Panc1 (cell line): ENCODE measurements at places on chromosomes 3 and 15.

DNA sequence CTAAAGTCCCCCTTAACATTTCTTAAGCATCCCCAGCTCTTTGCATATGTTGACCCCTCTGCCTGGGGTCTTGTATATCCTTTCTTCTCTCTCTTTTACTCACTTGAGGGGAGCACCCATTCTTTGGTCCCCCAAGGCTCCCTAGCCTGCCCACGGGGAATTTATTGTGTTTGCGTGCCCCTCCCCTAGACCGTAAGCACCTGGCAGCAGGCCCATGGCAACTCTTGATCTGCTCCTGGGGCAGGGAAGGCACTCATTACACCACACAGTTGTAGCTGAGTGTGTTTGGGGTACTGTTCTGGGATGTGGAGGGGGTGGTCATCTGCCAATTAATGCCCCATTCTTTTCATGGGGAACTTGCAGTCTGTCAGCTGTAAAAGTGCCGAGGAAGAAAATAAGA is 27.3 kb upstream of the SMAD6 start:
- DNase-seq: no peak

DNA sequence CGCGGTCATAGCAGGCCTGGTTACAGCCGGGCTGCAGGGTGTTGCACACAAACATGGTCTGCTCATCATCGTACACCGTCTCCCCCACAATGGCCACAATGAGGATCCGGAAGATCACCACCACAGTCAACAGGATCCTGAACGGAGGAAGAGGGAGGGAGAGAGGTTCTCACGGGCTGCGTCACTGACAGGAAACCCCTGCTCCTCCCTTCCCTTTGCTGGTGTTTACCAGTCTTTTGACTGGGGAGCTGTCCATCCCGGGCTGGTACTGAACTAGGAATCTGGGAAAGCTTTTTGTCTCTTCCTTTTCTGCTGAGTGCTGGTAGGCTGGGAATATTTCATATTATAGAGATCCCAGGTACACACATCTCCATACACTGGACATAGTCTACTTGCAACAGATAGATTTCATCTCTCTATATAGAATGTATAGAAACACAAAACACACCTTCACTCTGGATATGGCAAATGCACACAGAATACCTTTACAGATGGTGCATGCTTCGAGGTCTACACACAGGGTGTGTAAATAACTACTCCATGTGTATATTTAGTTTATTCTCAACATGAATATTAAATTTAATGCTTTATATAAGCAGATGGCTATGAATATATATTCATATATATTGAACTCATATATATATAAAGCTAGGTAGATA is 1.4 kb downstream of the GJD2 start:
- DNase-seq: no peak

DNA sequence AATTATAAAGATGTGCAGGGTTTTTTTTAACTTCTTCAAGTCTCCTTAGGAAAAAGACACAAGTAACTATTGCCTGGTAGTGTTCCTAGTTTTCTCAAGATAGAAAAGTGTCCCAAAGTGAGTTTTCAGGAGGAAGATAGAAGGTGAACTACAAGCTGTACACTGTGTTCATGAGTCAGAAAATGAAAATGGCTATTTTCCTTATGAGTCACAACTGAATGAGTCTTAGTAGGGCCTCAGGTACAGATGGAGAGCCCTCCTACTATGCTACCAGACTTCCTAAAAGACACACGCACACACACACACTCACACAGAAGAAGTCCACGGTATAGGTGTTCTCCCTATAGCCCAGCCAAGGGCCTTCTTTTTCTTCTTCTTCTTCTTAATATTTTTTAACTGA is 3.1 kb downstream of the MYO1E start:
- DNase-seq: no peak

DNA sequence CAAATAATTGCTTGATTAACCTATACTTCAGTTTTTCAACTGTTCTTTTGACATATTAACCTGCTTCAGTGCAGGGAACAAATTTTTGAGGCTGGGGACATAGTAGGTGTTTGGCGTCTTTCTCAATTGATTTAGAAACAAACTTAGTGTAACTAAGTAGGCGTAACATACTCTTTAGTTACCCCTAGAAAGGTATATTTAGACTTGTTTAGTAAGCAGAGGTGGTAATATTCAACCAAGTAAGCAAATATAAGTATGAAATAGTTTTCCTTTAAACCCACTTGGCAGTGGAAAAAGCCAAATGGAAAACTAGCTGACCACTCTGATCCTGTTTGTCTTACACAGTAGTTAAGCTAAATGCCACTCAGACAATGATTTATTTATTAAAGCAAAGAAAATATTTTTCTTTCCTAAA is 113.2 kb downstream of the MBNL1 start:
- no peak for DNase-seq

- no peak for DNase-seq
Measured at GRCh38 chr3:47891613-47892005, 88.7 kb downstream of the DHX30 start.

DNA sequence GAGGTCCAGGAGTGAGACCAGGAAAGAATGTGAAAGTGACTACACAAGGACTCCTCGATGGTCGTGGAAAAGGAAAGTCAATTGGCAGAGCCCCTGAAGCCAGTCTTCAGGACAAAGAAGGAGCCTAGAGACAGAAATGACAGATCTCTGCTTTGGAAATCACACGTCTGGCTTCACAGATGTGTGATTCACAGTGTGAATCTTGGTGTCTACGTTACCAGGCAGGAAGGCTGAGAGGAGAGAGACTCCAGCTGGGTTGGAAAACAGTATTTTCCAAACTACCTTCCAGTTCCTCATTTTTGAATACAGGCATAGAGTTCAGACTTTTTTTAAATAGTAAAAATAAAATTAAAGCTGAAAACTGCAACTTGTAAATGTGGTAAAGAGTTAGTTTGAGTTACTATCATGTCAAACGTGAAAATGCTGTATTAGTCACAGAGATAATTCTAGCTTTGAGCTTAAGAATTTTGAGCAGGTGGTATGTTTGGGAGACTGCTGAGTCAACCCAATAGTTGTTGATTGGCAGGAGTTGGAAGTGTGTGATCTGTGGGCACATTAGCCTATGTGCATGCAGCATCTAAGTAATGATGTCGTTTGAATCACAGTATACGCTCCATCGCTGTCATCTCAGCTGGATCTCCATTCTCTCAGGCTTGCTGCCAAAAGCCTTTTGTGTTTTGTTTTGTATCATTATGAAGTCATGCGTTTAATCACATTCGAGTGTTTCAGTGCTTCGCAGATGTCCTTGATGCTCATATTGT is 6.0 kb downstream of the CCR2 start:
- no peak for DNase-seq
